ENCODE measurements at places on chromosomes 1 and 21. TPM values are rescaled to one million over a fixed set of nuclear protein-coding genes. Genes with fewer than 3 reads are reported as not detected.

- DNase-seq: peak; percentile 19
Measured at GRCh38 chr21:31489726-31490125, 145.7 kb upstream of the TIAM1 start.

- DNase-seq: no peak
Measured at GRCh38 chr1:112954017-112954650, 1.9 kb downstream of the SLC16A1 start.

GRCh38 chr1:239617259-239617658 lies 230.9 kb downstream of the CHRM3 start:
- no peak for DNase-seq

SH2D2A gene
- not detected for total RNA-seq

- DNase-seq: no peak
Measured at GRCh38 chr1:103949779-103950178, 200.1 kb downstream of the AMY1C start.
